CD4-positive, alpha-beta T cell treated with Interferon gamma for 1 hour (primary cell): ENCODE measurements at places on chromosomes 4 and X.

DNA sequence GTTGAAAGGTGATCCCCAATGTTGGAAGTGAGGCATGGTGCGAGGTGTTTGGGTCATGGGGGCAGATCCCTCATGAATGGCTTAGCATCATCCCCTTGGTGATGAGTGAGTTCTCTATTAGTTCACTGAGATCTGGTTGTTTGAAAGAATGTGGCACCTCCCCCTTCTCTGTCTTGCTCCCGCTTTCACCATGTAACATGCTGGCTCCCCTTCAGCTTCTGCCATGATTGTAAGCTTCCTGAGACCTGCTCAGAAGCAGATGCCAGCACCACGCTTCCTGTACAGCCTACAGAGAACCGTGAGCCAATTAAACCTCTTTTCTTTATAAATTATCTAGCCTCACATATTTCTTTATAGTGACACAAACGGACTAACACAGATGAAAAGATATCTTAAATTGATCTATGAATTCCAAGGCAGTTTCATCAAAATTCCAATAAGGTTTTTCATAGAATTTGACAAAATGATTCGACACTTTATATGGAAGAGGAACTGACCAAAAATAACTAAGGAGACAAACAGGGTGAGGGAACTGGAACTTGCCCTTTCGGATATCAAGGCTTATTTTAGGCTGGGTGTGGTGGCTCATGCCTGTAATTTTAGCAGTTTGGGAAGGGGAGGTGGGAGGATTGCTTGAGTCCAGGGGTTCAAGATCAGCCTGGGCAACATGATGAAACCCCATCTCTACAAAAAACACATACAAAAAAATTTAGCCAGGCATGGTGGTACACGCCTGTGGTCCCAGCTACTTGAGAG, 56.9 kb upstream of the OGT start:
- no peak for DNase-seq

DNA sequence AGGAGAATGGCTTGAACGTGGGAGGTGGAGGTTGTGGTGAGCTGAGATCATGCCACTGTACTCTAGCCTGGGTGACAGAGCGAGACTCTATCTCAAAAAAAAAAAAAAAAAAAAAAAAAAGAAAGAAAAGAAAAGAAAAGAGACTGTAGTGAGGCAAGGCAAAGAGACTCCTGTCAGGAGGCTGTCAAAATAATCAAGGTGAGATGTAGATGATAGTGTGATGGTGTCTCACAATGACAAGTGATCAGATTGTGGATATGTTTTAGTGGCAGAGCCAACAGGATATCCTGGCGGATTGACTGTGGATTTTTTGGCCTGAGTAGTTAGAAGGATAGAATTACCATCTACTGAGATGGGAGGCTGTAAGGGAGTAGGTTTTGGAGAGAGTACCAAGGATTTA, 12.6 kb downstream of the TRPC5OS start:
- no peak for DNase-seq

DNA sequence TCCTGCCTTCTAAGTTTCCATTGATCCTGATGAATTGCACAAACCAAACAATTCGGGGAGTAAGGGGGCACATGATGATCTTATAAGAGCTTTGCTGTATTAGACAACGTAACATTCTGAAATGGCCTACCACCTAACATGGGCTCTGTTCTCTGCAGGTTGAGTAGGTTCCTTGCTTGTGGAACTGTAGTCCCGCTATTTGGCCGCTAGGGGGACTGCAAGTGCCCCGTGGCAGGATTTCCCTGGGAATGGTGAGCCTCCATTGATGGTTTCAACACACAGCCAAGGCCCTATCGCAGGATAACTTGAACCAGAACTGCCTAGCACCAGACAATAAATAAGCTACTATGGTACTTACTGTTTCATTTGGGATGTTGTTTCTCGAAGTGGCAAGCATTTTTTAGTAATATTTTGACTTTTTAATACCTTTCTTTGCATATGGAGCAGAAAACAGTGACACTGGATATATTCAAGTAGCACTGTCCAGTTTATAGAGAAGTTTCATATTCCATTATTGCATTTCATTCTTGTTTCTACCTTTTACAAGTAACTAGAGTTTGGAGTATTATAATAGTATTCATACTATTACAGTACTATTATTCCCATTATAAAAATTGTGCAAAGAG, 11.9 kb downstream of the AR start:
- no peak for DNase-seq

GRCh38 chrX:24463077-24463476, 2.0 kb upstream of the PDK3 start:
- DNase-seq: no peak

GRCh38 chr4:164056426-164057142, 562.1 kb downstream of the TMA16 start:
- DNase-seq: no peak

DNA sequence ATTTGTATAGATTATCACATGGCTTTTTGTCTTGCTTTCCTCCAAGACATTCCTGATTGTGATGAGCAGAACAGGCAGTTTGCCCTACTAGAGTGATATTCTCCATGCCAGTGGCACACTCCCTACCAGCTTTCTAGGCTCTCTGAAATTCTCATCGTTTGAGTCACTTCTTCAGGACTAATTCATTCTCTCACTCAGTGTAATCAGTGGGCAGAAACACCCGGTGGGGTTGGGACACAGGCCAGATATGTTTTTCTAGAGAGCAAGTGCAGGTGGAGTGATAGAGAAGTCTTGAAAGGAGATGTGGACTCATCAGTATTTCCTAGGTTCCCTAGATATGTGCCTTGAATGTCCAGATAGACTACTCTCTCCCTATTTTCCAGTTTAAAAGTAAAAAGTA, 13.1 kb downstream of the RAB33A start:
- DNase-seq: no peak

DNA sequence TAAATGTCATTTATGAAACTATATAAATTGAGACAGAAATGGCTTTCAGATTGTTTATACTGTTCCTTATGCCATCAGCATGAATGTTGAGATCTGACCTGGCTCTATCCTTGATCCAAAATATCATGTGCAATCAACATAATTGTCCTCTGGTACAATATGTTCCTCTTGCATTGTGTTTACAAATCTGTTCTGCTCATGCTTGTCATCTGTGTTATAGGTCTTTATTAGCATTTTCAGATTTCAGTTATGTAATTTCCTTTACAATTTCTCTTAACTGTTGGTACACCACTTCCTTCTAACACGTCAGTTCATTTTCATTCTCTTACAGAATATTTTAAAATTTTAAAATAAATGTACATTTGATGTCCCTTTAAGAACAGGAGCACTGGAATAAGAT, 1.6 kb downstream of the HPGD start:
- no peak for DNase-seq

DNA sequence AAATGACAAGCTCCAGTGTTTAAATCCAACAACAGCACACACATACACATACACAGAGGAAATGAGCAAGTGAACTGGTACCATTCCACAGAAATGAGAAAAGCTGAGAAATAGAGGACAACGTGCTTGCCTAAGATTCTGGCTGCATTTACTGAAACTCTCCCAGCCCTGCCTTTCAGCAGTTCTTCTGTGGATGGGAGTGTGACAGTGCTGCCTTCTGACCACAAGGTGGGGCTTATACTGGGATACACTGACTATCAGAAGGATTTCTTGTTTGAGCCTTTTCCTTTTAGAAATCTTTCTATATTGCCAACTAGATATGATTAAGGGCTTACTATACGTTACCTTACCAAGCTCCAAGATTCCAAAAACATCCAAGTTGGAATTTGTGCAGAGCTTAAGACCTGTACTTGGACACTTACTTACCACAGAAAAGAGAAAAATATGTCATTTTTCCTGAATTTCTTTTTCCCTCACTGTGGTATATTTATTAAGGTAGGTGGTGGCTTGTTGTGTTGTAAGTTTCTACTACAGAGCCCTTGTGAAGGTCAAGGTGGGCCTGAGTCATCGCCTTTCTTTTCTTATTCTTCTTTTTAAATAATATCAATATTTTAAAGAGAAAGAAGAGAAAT, 10.7 kb upstream of the CXCL8 start:
- peak; percentile 29 for DNase-seq

GRCh38 chr4:153741541-153741940, 18.3 kb downstream of the RNF175 start:
- DNase-seq: no peak

DNA sequence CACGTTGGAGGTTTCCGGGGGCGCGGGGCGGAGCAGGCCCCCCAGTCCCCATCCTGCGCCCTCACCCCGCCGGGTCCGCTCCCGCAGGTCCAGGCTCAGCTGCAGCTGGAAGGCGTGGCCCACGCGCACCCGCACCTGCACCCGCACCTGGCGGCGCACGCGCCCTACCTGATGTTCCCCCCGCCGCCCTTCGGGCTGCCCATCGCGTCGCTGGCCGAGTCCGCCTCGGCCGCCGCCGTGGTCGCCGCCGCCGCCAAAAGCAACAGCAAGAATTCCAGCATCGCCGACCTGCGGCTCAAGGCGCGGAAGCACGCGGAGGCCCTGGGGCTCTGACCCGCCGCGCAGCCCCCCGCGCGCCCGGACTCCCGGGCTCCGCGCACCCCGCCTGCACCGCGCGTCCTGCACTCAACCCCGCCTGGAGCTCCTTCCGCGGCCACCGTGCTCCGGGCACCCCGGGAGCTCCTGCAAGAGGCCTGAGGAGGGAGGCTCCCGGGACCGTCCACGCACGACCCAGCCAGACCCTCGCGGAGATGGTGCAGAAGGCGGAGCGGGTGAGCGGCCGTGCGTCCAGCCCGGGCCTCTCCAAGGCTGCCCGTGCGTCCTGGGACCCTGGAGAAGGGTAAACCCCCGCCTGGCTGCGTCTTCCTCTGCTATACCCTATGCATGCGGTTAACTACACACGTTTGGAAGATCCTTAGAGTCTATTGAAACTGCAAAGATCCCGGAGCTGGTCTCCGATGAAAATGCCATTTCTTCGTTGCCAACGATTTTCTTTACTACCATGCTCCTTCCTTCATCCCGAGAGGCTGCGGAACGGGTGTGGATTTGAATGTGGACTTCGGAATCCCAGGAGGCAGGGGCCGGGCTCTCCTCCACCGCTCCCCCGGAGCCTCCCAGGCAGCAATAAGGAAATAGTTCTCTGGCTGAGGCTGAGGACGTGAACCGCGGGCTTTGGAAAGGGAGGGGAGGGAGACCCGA, 14.0 kb downstream of the SHOX start:
- DNase-seq: no peak

- no peak for DNase-seq
Observed at GRCh38 chrX:50615570-50616158, 145.0 kb upstream of the DGKK start.

DNA sequence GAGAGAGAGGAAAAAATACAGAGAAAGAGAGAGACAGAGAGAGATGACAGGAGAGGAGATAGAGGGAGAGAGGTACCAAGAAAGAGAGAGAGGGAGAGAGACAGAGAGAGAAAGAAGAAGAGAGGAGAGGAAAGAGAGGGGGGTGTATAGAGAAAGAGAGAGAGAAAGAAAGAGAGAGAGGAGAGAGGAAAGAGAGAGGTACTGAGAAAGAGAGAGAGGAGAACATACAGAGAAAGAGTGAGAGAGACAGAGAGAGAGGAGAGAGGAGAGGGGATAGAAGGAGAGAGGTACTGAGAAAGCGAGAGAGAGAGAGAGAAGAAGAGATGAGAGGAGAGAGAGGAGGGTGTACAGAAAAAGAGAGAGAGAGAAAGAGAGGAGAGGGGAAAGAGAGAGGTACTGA, 269.4 kb downstream of the CRLF2 start:
- no peak for DNase-seq

- no peak for DNase-seq
Observed at GRCh38 chrX:19072372-19072771, 49.9 kb downstream of the ADGRG2 start.

DNA sequence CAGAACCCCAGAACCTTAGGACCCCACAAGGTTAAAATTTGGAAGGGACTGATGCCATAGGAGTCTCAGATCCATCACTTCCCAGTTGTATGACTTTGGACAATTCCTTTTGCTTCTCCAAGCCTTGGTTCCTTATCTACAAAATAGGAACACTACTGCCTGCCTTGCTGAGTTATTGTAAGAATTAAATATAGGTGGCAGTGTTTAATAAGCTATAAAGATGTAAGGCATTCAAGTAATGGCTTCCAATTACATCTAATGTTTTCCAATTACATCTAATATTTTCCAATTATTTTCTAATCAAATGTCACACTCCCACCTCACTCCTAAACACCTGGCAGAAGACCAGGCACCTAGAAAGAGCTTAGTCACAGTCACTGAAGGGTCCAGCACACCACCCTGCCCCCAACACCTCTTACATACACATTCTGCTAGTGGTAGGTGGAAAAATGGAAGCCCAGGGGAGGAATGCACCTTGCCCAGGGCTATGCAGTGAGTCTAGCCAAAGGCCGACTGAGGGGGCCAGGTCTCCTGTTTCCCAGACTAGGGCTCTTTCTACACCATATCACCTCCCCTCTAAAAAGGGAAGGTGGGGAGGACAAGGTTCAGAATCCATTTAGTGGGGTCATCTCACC, 24.5 kb upstream of the KDM5C start:
- no peak for DNase-seq

- DNase-seq: no peak
Observed at GRCh38 chr4:121519236-121519838, 138.5 kb upstream of the QRFPR start.

DNA sequence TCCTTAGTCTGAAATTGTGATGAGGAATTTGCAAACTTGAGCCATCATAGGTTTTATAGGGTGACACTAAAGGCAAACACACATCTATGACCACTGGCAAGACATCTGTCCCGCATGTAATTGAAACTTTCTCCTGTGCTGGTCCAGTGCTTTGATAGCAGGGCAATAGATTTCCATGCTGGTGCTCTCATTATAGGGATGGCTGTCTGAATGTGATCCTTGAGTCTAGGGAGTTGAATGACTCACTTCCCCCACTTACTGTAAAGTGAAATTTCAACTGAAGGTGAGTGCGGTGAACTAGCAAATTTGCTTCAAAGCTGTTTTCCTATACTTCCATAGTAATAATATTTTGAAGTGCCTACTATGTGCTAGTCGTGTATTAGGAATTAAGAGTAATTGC, 1630.0 kb downstream of the STIM2 start:
- DNase-seq: no peak

DNA sequence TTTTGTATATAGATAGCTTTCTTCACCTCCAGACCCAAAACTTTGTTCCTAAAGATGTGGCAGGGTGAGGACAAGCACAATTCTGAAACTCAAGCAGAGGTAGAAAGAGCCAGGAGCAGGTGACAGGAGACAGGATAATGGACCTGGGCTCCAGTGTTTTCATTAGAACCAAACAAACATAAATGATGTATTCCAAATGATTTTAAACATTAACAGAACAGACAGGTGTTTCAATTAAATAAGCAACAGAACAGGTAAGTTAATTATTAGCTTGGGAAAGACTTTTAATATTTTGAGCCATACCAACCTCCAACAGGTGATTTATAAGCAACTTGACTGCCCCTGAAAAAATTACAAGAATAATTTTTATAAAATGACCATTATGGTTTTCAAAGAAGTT, 459.4 kb upstream of the LCORL start:
- no peak for DNase-seq
